ENCODE measurements at places on chromosomes 5 and 9.

GRCh38 chr5:115857057-115857479 lies 15.3 kb downstream of the AP3S1 start:
- no peak for DNase-seq

GRCh38 chr5:59319250-59319649 lies 574.3 kb downstream of the PDE4D start:
- DNase-seq: no peak

DNA sequence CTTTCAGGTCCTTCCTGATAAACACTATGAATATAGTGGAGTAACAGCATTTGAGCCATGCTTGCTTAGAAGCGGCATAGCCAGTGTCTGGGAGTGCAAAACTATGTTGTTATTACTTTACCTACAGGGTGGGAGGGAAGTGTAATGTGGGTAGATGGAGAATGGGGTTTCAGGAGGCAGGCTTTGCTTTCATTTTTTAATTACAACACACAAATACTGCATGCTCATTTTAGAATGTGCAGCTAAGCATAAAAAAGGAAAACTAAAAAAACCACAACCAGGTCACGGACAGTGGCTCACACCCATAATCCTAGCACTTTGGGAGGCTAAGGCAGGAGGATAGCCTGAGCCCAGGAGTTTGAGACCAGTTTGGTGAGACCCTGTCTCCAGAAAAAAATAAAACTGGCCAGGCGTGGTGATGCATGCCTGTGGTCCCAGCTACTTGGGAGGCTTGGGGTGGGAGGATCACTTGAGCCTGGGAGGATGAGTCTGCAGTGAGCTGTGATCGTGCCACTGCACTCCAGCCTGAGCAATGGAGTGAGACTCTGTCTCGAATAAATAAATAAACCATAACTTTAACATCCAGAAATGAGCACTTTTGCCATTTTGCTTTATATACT lies 20.2 kb downstream of the HAVCR1 start:
- DNase-seq: no peak

DNA sequence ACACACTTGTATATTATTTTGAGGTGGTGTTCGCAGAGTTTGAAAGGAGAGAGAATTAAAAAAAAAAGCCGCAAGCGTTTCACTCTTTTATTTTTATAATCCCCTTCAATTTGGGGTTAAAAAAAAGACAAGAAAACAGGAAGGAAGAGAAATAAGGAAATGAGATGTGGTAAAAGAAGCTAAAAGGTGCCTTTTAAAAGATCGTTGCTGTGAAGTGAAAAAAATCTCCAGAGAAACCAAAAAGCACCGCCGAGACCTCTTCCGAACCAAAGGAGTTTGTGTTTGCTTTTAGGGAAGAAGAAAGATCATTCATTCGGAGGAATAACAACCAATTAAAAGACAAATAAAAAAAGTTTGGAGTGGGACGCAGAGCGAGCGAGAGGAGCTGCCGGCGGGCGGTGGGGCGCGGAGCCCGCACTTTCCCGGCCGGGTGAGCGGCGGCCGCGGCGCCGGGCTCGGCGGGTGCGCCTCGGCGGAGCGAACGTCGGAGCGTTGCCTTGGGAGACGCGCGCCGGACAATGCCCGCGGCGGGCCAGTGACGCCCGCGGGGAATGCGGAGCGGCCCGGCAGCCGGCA lies 355 bp downstream of the TLE4 start:
- peak; percentile 69 for DNase-seq

GRCh38 chr5:81757404-81757803 lies 6.5 kb upstream of the SSBP2 start:
- DNase-seq: no peak

DNA sequence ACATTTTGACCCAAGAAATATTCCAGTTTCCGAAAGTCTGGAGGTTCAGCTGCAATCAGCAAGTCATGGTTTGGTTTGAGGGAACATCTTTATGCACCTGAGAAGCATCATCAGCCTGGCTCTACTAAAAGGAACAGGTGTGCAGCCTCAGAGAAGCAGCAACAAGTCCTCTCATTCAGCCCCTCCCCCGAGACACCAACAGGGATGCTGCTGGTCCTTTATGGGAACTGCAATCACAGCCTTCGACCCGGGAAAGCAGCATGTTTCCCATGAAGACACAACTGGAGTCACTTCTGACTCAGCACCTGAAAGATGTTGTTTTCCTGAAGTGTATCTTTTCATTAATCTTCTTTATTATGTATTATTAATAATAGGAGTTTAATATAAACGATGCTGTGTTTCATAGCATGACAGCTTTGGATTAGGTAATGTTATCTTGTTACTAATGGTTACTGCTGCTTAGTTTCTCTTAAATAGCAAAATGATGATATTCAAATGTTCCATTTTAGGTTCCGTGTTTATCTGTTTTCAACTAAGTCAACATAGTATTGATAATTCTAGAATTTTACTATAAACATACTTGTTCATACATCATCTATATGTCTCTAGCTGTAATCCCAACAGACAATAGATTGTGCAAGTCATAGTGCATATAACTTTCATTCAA lies 15.6 kb upstream of the NREP start:
- no peak for DNase-seq

- no peak for DNase-seq
These were observed 211.6 kb upstream of the CDH12 start for GRCh38 chr5:23064710-23065109.

DNA sequence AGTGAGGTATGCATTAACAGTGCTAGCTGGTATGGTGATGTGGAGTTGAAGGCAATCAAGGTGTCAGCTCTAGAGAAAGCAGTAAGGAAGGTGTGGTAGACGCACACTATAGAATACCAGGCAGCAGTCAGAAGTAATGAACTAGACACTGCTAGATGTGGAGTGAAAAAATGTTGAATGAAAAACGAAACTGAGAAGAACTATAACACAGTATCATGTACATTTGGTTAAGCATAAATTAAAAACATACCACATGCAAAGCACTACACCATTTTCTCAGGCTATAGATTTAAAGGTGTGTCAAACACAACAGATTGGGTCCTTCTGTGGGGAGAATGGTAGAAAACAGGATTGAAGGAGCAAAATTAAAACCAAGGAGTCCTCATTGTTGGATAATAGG lies 15.4 kb downstream of the ZNF622 start:
- no peak for DNase-seq

Data from C1 segment of cervical spinal cord (tissue), 14 donors.